H1 (cell line): ENCODE measurements at places on chromosomes 16 and 17. TPM values are rescaled to one million over a fixed set of nuclear protein-coding genes. Genes with fewer than 3 reads are reported as not detected.
A peak's percentile ranks its signal among the peaks of the same experiment; 100 is the strongest.

Gene RNF43
- 1.5 and 2.3 TPM in 2 replicates for polyA plus RNA-seq

Gene COQ7
- 7.1 and 10.4 TPM in 2 replicates for polyA plus RNA-seq

Gene P2RX5
- polyA plus RNA-seq: 12.0 and 14.2 TPM in 2 replicates

DNA sequence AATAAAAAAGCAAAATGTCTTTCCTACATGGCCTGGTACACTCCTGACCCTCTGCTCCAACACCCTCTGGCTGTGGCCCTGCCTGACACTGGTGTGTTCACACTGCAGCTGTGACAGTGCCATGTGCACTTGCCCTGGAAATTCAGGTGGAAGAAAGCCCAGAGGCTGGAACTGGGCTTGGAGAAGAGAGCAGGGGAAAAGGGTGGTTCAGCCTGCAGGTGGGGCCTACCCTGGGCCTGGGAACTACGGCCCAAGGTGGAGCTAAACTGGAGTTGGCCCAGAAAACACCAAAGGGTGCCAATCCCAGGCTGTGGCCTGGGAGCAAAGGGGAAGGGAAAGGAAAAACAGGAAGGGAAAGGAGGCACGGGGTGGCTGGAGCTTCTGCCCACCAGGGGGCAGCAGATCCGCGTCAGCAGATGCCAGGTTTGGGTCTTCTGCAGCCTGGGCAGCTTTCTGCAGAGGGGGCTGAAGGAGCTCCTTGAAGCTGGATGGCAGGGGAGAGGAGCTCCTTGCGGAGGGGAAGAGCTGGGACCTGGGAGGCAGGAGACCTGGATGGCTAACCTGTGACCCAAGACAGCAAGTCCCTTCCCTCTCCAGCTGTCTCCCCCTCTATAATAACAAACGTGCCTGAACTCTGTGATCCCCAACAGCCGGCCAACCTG is 15.4 kb upstream of the CTCF start:
- 0 out of 2 replicates have a peak, but pooled peaks cover 3% of the 10 kb centered on the region for H3K36me3 ChIP-seq
- no peak overlapping the region for H3K27ac ChIP-seq
- no peaks in the 10 kb centered on the region for H3K27me3 ChIP-seq

GRCh38 chr17:16044487-16044886 is 44.9 kb downstream of the TTC19 start:
- no peaks in the 10 kb centered on the region for H3K27me3 ChIP-seq
- no peak for DNase-seq
- peaks cover 9% of the 10 kb centered on the region; the same call in 1 of the 2 replicates for H3K4me1 ChIP-seq

- H3K27me3 ChIP-seq: no peaks in the 10 kb centered on the region
- H3K4me1 ChIP-seq: no peaks in the 10 kb centered on the region
- DNase-seq: peak; percentile 67
- H3K36me3 ChIP-seq: no peaks in the 10 kb centered on the region
Observed at GRCh38 chr17:17354560-17355349, 51.6 kb downstream of the NT5M start.

- H3K4me3 ChIP-seq: no peak overlapping the region
- H3K27ac ChIP-seq: no peak overlapping the region
- H3K27me3 ChIP-seq: no peaks in the 10 kb centered on the region
- peaks cover 3% of the 10 kb centered on the region for H3K4me1 ChIP-seq
- no peak for DNase-seq
- H3K36me3 ChIP-seq: 0 out of 2 replicates have a peak, but pooled peaks cover 5% of the 10 kb centered on the region
Observed at GRCh38 chr17:79971651-79972050, 64.0 kb downstream of the TBC1D16 start.

DNA sequence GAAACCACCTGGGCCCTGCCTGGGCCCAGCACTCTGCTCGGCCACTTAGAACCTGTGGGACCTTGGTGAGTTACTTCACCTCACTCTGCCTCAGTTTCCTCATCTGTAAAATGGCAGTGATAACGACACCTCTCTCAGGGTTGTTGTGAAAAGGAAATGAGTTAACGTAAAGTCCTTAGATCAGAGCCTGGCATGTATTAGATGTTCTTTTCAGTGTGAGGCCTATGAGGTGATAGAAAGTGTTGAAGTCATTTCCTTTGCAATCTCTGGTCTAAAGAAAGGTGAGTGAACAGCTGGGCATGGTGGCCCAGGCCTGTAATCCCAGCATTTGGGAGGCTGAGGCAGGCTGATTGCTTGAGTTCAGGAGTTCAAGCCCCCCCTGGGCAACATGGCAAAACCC is 51.7 kb upstream of the LGALS9 start:
- peaks cover 2% of the 10 kb centered on the region for H3K4me1 ChIP-seq
- DNase-seq: no peak
- H3K27me3 ChIP-seq: no peaks in the 10 kb centered on the region
- no peak overlapping the region for H3K27ac ChIP-seq
- H3K36me3 ChIP-seq: no peaks in the 10 kb centered on the region; the same call in 1 of the 2 replicates
